Liver (tissue), 10 donors: ENCODE measurements at places on chromosomes 12 and 14. TPM values are rescaled to one million over a fixed set of nuclear protein-coding genes. Genes with fewer than 3 reads are reported as not detected.
A peak's percentile ranks its signal among the peaks of the same experiment; 100 is the strongest.

DNA sequence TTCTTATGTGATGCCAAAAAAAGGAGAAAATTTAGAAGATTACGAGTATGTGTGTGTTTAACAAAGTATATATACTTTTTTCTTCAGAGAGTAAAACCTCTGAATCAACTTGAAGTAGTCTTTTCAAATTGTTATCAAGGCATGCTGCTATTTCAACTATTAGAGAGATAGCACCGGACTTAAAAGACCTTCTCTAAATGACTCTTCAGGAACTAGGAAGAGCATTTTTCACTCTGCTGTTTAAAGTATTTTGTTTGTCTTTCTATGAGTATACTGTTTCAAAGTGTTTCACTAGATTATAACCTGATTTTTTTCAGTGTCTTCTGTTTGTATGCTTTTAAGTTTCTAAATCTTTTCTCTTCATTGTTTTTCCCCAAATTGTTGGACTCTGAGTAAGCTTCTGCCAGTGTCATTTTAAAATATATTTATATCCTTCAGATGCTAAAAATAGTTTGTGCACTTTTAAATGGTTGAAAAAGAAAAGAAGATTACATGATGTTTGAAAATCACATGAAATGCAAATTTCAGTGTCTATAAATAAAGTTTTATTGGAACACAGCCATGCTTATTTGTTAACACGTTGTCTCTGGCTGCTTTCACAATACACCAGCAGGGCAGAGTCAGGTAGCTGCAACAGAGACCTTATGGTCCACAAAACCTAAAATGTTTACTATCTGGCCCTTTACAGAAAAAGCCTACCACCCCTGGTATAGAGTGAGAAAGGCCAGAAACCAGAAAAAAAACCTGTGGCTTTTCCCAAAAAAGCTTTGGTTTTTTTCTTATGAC is 21.3 kb downstream of the CRADD start:
- no peak for DNase-seq

Gene LGALS3
- total RNA-seq: 6.9 TPM

DNA sequence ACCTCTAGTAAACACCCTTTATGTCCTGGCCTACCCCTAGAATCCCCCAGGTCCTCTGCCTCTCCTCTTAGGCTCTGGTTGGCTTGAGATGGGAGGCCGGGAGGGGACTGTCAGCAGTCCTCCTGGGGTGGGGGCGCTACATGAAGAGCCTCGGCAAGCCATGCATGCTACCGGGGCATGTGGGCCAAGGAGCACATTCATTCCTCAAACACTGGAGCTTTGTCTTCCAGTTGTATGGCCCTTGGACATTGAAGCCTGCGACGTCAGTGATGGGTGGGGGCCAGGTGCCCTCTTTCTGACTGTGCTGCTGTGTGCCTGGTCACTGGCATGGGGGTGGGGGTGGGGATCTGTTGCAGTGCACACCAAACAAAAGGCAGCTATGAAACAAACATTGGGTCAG is 15.8 kb upstream of the CELA1 start:
- DNase-seq: no peak

Gene RNASE2
- 27.0 TPM for total RNA-seq

DNA sequence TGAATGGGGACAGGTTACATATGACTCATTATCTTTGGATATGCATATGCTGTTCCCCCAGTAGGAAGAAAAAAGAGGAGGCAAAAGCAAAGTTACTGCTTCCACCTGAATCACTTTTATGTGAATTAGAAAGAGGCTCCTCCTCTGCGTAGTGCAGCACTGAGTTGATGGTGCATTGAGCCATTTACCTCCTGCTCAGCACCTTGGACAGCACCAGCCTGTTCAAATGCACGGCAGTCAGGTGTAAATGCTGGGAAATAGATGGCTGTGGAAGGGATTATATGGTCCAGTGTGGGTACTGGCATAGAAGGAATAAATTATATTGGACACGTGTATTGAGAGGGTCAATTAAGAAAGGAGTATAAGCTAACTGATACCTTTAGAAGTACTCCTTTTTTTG is 541.9 kb upstream of the SEL1L start:
- peak; percentile 40 for DNase-seq
